Putamen (tissue), 1 donor: ENCODE measurements at places on chromosomes 3 and 15.

- DNase-seq: no peak
Observed at GRCh38 chr15:73628976-73629797, 4.0 kb downstream of the NPTN start.

DNA sequence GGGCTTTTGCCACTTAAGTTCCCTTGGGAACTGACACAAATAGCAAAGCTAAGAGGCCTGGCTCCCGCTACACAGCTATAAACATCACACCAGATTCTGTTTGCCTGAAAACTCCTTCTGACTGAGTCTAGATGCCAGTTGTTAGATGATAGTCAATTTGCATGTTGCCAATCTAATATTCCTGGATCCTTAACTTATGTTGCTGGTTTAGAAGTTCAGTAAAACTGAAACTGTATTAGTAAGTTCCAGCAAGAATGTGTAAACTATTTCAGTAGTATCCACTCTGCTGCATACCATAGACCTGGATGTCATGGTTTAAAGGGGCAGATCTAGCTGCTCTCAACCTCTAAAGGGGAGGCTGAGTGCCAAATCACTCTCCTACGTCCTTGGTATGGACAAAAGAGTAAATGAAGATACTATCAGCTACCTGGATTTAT lies 27.1 kb upstream of the LACTB start:
- DNase-seq: no peak

- DNase-seq: no peak
Observed at GRCh38 chr3:59321881-59322540, 272.2 kb upstream of the CFAP20DC start.

DNA sequence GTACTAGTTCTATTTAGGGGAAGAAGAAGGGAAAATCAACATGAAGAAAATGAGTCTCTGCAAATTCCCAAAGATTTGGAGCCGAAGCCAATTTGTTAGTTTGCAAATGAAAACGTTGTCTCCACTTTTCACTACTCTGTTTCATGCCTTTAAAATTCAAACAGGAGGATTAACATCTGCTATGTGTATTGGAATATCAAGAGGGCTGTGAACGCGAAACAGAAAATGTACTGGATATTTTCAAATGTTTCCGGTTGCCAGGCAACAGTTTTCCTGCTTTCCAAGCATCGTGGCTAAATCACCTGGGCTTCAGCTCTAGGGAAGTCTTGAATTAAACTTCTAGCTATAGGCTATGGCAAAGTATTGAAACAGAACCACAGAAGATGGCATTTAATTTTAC lies 172.8 kb downstream of the KCNMB2 start:
- no peak for DNase-seq

DNA sequence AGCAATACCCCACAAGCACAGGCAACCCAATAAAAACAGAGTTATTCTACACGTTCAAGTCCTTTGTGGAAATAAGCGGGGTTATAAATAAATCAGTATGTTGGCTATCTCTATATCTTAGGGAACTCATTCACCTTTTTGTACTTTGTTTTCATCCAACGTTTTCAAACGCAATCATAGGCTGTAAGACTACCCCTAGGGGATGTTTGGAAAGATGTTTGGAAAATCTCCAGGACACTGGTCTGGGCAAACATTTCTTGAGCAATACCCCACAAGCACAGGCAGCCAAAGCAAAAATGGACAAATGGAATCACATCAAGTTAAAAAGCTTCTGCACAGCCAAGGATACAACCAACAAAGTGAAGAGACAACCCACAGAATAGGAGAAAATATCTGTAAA lies 70.1 kb downstream of the CLDN11 start:
- DNase-seq: no peak

- no peak for DNase-seq
Observed at GRCh38 chr3:37661615-37662306, 199.9 kb upstream of the CTDSPL start.

DNA sequence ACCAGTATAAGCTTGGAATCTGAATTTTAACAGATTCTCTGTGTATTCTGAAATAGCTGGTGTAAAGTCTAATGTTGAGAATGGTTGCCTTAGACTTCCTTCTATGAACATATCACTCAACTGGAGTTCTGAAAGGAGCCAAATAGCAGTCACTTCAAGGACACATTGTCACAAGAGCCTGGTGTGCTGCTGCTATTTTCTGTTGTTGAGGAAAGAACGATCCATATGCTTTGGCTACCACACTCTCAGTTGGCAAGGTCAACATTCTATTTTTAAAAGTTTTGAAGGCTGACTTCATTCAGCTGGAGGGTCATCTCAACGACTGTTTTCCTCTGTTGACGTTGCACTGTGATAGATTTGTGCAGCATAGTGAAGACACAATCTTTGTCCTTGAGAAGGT lies 248.7 kb downstream of the TUSC7 start:
- no peak for DNase-seq
